ENCODE measurements at places on chromosomes 5 and 9.

GRCh38 chr5:146877783-146878475 is 628 bp downstream of the PPP2R2B start:
- no peak for DNase-seq

DNA sequence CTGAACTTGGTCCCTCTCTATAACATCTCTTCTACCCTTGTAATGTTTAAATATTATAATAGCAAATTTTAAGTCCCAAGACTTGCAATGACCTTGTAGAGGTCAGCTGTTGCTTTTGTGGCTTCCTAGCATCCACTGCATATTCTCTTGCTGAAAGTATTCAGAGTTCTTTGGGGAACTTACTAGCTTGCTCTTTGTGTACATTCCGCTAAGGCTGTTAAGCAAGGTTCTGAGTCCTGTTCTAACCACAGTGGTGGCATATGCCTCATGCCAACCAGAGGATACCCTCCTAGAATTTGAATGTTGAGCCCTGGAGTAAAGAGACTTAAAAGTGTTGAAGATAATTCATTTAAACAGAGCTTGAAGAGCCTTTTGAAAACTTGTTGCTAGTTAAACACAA is 570.9 kb downstream of the TLE1 start:
- no peak for DNase-seq

DNA sequence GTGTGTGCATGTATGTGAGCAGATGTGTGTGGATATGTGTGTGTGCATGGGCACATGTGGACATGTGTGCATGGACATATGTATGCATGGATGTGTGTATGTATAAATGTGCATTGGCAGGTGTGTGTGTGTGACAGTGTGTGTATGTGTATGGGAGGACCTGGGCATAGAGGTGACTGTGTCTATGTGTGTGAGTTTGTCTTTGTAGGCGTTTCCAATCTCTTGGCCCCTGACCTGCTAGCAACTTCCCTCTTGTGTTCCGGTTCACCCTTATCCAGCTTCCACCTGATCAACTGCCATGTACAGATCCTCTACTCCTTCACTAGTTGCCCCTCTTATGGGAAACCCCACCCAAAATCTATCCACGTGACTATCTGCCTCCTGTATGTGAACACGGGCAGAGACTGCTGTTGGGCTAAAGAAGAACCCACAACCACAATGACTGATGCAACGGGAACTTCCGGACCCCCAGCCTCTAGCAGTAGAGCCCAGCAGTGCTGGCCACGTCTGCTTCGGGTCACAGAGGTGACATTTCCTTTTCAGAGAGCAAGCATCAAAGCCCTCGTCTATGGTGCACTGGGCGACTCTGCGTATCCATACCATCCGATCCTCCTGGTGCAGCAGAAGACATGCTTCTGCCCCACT is 24.9 kb upstream of the GADD45G start:
- DNase-seq = no peak

GRCh38 chr9:37444890-37445289 is 20.4 kb downstream of the ZBTB5 start:
- DNase-seq = no peak

DNA sequence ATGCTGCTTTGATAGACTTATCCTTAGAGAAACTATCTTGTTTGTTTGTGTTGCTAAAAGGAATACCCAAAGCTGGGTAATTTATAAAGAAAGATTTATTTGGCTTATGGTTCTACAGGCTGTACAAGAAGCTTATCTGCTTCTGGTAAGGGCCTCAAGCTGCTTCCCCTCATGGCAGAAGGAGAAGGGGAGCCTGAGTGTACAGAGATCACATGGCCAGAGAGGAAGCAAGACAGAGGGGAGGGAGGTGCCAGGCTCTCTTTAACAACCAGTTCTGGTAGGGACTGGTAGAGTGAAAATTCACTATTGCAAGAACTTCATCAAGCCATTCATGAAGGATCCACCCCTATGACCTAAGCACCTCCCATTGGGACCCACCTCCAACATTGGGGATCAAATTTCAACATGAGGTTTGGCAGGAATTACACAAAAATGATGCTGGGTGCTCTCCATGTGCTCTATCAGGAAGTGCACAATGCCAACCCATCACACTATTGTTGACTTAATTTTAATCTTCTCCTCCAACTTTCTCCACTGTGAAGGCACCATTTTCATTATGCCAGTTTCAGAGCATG is 115.1 kb upstream of the SHB start:
- DNase-seq = no peak

GRCh38 chr5:54804086-54804485 is 181.3 kb downstream of the ESM1 start:
- no peak for DNase-seq

Data from SIG-M5 (cell line).